Esophagus squamous epithelium (tissue), 5 donors: ENCODE measurements at places on chromosomes 13 and 19. TPM values are rescaled to one million over a fixed set of nuclear protein-coding genes. Genes with fewer than 3 reads are reported as not detected.
A peak's percentile ranks its signal among the peaks of the same experiment; 100 is the strongest.

GRCh38 chr19:1101337-1101698 lies 2.5 kb upstream of the GPX4 start:
- no peak for DNase-seq
- H3K27me3 ChIP-seq, result no peaks in the 10 kb centered on the region
- peaks cover 60% of the 10 kb centered on the region for H3K4me1 ChIP-seq
- peak overlapping the region; percentile 99 for H3K27ac ChIP-seq
- no peak overlapping the region for H3K4me3 ChIP-seq

Gene RPS5
- 1,969 TPM for total RNA-seq

DNA sequence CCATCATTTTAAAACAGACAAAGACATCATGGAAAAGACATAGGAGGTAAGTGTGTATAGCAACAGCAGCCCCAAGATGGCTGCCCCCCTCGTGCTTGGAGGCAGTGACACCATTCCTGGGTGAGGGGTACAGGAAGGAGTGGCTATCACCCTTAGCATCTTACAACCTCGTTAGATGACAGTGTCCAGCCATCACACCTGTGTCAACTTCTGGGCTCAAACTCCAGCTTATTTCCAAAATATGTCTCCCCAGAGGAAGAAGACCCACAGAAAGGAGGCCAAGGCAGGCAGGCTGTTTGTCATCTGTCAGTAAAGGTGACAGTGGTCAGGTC lies 27.5 kb downstream of the EPS15L1 start:
- H3K27me3 ChIP-seq, result no peaks in the 10 kb centered on the region
- peaks cover 6% of the 10 kb centered on the region for H3K36me3 ChIP-seq
- H3K4me3 ChIP-seq, result no peak overlapping the region
- peaks cover 17% of the 10 kb centered on the region for H3K4me1 ChIP-seq
- H3K27ac ChIP-seq, result no peak overlapping the region

GRCh38 chr13:75153386-75153785 lies 328.6 kb downstream of the TBC1D4 start:
- H3K4me3 ChIP-seq, result no peak overlapping the region
- no peaks in the 10 kb centered on the region for H3K27me3 ChIP-seq
- H3K36me3 ChIP-seq, result no peaks in the 10 kb centered on the region
- H3K27ac ChIP-seq, result no peak overlapping the region
- H3K4me1 ChIP-seq, result no peaks in the 10 kb centered on the region
- no peak for DNase-seq

Gene LRRC4B
- total RNA-seq, result 0.62 TPM

GRCh38 chr19:14505488-14506239 lies 9.7 kb upstream of the GIPC1 start:
- H3K27ac ChIP-seq, result peak overlapping the region; percentile 100
- peaks cover 38% of the 10 kb centered on the region for H3K4me1 ChIP-seq
- H3K4me3 ChIP-seq, result no peak overlapping the region
- H3K27me3 ChIP-seq, result no peaks in the 10 kb centered on the region
- H3K36me3 ChIP-seq, result no peaks in the 10 kb centered on the region
